Activated CD4-positive, alpha-beta T cell treated with anti-CD3 and anti-CD28 coated beads for 4 hours (primary cell): ENCODE measurements at places on chromosomes 2 and 18.

- no peak for DNase-seq
Measured at GRCh38 chr2:160742667-160743066, 249.1 kb upstream of the RBMS1 start.

GRCh38 chr2:15798701-15799431 lies 141.5 kb upstream of the MYCN start:
- no peak for DNase-seq

GRCh38 chr2:190663348-190663747 lies 14.5 kb downstream of the NAB1 start:
- no peak for DNase-seq

DNA sequence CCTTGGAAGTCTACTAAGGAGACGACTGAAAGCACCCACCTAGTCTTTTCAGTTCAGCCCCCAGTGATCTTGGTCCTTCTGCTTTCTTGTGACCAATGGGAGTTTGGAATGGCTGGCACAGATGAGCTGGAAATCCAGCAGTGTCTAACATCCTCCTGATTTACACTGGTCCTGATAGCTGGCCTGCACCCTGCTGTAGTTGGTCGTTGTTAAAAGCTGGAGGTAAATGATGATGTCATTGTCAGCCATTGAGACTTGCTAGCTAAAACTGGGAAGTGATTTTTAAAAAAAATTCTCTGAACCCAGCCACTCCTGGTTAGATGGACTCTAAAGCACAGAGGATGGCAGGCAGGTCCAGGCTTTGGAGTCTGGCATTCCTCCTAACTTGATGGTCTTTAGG lies 19.3 kb downstream of the CCT7 start:
- DNase-seq: no peak

- DNase-seq: no peak
Measured at GRCh38 chr2:176177580-176178037, 10.9 kb upstream of the HOXD1 start.

GRCh38 chr2:30217644-30218337 lies 13.5 kb upstream of the LBH start:
- no peak for DNase-seq

- no peak for DNase-seq
Measured at GRCh38 chr2:28413152-28413898, 20.7 kb downstream of the FOSL2 start.

DNA sequence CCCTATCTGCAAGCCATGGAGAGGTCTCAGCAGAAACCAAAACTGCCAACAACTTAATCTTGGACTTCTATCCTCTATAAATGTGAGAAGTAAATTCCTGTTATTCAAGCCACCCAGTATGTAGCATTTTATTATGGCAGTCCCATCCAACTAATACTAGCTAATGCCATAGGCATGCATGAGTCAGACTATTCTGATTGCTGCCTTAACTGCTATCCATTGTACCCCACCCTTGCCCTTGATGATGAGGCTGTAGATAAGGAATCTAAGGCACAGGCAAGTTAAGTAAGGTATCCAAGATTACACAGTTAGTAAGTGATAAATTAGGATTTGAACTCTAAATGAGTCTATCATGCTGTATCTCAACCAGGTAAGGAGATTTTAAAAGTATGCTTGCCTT lies 223.0 kb downstream of the UBE2E3 start:
- no peak for DNase-seq

GRCh38 chr2:218819093-218819492 lies 12.5 kb downstream of the PRKAG3 start:
- DNase-seq: no peak

DNA sequence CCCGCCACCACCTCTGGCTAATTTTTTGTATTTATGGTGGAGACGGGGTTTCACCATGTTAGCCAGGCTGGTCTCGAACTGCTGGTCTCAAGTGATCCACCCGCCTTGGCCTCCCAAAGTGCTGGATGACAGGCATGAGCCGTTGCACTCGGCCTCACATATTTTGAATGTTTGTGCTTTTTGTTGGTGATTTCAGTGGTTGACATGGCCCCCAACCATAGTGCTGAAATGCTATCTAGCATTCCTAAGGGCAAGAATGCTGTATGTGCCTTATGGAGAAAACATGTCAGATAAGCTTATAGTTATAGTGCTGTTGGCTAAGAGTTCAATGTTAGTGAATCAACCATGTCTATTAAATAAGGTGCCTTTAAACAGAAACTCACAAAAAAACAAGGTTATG lies 8.9 kb downstream of the ZAP70 start:
- no peak for DNase-seq
